ENCODE measurements at places on chromosomes 16 and 17. TPM values are rescaled to one million over a fixed set of nuclear protein-coding genes. Genes with fewer than 3 reads are reported as not detected.

IL21R gene
- not detected for total RNA-seq

NAGS gene
- total RNA-seq, result 0.58 TPM

DNA sequence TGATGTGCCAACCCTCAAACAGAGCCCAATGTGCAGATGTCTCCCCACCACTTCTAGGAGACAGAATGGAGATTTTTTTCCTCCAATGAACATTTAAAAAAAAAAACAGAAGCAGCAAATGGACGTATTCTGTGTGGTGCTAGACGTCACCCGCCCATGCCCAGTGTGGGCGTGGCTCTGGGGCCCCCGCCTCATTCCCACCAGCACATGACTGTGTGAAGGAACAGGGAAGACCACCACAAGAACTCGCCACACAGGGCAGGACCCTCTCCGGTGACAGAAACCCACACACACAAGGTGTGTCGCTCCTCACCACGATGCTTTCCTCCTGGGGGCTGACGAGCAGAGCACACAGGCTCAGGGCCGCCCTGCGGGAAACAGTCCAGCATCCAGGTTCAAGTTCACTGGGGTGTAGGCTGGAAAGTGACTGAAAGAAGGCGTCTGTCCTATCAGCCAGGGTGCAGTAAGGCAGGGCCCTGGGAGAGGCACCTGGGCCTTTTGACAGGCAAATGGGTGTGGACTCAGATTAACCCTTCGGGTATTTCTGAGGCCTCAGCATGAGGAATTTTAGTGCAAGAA, 53.5 kb downstream of the KLHDC4 start:
- DNase-seq, result no peak

DPEP3 gene
- total RNA-seq, result not detected

CLEC18A gene
- total RNA-seq, result 1.3 TPM

- peak; percentile 64 for DNase-seq
Observed at GRCh38 chr16:85940214-85940613, 41.3 kb downstream of the IRF8 start.

DNA sequence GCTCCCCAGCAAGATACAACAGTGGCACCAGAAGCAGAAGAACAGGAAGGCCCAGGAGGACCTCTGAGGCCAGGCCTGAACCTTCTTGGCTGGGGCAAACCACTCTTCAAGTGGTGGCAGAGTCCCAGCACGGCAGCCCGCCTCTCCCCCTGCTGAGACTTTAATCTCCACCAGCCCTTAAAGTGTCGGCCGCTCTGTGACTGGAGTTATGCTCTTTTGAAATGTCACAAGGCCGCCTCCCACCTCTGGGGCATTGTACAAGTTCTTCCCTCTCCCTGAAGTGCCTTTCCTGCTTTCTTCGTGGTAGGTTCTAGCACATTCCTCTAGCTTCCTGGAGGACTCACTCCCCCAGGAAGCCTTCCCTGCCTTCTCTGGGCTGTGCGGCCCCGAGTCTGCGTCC, 11.9 kb downstream of the CES3 start:
- DNase-seq, result no peak

- no peak for DNase-seq
Observed at GRCh38 chr17:74001145-74001544, 202.3 kb upstream of the RPL38 start.
